ENCODE measurements at places on chromosomes 6 and 20.

- no peak for DNase-seq
These were observed 142.5 kb downstream of the KLHL32 start for GRCh38 chr6:97067045-97067444.

GRCh38 chr20:21136015-21136732 is 10.3 kb downstream of the KIZ start:
- DNase-seq: no peak

DNA sequence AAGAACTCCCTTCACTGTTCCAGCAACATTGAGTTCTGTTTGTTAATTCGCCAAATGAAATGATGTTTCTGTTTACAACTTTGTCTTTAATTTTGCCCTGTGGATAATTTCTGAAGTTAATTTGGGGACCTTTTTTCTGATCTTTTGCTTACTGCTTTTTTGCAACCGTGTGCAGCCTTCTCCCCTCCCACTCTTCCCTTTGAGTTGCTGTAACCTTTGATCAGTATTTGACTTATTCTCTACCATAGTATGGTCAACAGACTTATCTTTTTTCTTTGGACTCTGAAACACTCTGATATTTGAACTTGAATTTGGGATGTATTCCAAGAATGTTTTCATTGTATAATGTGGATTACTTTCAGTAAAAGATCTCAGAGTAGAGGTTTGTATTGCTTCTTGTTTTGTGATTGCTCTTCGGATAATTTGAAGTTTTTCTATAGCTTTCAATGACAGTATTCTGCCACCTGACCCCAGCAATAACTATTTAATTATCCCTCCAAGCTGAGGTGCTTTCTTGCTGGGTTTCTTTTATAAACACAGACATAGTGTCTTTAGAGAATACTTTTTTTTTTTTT is 46.2 kb downstream of the LRRN4 start:
- DNase-seq: no peak

DNA sequence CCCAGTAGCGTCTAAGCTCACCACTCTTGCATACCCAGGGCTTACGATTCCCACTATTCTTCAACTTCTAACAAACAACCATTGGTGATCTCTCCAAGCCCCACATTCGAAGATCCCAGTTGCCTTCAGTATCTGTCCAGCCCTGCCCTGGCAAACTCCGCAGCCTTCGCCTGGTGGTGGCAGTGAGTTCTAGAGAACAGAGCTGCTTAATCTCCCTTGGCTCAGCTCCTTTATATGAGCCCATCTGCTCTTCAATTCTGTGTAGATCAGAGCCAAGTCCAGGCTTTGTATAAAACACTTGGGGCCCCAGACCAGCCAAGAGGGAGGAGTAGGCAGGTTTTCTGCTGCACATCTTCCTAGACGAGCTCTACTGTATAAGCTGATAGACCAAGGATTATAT is 193.3 kb downstream of the PHACTR1 start:
- DNase-seq: no peak

GRCh38 chr6:28747631-28748157 is 176.1 kb downstream of the TRIM27 start:
- no peak for DNase-seq

- no peak for DNase-seq
These were observed 37.9 kb upstream of the BEND6 start for GRCh38 chr6:56916849-56917551.

DNA sequence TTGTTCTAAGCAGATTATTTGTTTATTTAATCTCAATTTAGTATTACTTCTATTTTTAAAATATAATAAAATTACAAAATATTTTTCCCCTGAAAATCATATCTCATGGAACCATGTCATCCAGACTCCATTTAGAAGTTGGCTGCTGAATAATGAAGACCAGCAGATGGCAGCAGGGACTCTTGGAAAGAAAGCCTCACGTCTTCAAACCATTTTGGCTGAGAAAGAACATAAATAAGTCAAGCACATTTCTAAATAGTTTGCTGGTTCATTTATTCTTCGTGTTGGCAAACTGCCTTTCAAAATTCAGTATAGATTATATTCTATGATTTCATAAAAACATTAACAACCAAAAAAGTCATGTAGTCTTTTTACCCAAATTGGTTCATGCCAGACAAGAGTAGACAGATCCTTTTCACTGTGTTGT is 71.7 kb downstream of the RCAN2 start:
- no peak for DNase-seq

DNA sequence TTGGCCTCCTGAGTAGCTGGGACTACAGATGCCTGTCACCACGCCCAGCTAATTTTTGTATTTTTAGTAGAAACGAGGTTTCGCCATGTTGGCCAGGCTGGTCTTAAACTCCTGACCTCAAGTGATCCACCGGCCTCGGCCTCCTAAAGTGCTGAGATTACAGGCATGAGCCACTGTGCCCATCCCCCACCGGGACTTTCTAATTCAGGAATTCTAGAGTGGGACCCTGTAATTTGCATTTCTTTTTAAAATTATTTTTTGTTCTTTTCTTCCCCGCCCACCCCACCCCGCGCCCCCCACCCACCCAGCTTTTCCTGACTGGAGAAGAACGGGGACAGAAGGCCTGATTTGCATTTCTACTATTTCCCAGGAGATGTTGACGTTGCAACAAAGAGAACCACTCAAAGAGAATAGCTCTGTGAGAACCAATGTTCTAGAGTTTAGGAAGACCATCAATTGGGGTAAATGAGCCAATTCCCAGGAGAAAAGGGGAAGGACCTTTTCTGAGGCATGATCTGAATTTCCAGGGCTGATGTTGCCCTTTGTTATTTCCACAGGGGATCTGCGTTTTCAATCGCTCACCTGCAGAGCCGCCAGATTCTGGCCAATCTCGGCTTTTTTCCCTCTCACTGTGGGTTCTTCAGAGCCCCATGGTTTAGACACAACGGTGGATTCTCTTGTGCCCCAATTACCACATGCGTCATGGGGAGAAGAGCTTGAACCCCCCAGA is 33.2 kb upstream of the TFAP2C start:
- DNase-seq: no peak

DNA sequence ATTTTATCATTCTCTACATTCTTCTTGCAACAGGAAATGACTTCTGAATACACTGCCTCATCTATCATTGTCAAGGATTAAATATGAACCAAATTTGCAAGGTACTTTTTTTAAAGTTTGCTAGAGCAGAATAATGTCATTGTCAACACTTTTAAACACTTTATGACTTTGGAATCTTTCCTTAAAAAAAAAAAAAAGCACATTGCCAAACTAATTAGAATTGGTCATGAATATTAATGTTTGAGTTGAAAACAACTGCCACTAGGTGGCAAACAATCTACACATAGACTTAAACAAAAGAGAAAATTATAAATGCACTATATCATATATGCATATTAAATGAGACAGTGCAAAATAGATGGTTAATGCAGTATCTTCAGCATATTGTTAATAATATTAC is 32.5 kb upstream of the TMEM244 start:
- DNase-seq: no peak

DNA sequence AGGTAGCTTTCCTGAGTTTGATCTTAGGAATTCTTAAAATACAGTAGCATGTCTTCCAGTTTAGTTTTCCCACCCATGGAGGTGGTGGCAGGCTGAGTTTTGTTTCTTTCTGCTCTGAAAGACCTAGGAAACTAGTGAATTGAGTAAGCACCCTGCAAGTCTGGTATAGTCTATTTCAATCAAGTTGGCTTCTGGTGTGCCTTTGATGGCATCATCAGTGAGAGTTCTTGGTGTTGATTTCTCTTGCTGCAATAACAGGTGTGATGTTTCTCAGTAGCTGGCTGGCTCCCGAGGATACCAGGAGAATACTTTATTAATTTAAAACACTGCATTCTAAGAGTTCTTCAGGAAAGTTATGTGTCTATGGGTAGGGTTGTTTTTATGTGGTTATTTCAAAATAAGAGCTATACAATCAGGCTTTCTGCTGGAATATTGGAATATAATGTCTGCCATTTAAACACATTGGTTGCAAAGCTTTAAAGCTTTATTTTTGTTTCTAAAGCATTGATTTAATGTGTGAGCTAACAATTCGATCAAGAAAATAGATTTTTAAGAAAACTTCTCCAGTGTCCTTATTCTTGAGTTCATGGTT is 19.0 kb downstream of the VAPB start:
- DNase-seq: no peak

DNA sequence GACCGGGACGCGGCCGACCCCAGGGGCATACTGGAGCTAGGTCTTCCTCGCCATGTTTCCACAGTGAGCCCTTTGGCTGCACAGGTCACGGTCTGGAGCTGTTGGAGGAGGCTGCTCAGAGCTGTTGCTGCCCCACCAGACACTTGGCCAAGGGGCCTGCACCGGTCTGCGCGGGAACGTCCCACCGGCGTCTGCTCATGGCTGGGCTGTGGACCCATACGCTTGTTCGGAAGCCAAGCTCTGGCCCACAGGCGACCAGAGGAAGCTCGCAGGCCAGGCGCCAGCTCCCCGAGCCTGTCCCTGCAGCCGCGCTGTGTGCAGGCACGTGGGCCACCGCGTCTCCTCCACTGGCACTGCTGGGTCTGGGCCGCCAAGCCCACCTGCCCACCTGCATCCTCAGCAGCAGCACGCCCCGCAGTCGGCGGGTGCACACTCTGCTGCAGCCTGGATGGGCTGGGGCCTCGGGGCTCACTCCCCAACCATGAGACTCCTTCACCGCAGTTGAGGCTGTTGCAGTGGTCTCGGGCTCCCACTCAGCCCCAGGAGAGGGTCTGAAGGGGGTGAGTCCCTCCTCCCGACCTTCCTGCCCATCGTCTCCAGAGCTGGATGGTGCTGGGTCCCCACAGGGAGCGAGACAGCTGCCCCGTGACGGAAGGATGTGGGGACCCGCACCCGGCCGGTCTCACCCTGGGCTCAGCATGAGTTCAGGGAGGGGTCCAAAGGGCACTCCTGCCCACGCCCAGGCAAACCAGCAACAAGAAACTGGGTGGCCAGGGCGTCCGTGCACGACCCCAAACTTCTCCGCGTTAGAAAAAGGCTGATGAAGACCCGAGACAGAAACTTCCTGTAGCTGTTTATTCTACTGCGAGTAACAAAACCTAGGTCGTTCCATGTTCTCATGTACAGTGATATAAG is 15.5 kb upstream of the TCFL5 start:
- DNase-seq: no peak

DNA sequence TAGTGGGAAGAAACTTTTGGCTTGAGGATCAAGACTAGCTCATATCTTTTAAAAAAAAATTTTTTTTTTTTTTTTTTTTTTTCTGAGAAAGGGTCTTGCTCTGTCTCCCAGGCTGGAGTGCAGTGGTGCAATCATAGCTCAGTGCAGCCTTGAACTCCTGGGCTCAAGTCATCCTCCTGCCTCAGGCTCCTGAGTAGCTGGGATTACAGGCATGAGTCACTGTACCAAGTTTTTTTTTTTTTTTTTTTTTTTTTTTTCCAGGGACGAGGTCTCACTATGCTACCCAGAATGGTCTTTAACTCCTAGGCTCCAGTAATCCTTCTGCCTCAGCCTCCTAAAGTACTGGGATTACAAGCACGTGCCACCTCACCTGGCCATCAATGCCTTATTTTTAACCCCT is 27.9 kb downstream of the GCLC start:
- DNase-seq: no peak

DNA sequence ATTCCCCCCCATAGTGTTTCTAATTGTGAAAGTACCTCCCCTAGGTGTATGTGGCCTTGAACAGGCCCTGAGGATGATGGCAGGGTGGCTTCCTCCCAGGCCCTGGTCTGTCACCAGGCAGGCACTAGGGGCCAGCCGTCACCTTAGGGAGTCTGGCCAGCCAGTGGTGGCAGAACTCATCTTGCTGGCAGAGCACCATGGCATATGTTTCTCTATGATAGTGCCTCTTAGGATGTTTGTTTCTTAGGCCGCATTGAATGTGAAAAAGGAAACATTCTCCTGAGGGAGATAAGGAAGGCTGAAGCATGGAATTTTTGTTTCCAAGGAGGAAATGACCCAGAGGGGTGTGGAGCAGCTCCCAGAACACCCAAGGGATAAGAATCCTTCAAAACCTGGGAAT is 45.2 kb upstream of the KLHL31 start:
- DNase-seq: no peak

GRCh38 chr6:43714311-43715055 is 26.9 kb upstream of the MRPS18A start:
- no peak for DNase-seq

GRCh38 chr20:13119583-13119982 is 101.5 kb upstream of the ISM1 start:
- peak; percentile 8 for DNase-seq

GRCh38 chr6:43934183-43934802 is 164.3 kb downstream of the VEGFA start:
- no peak for DNase-seq

DNA sequence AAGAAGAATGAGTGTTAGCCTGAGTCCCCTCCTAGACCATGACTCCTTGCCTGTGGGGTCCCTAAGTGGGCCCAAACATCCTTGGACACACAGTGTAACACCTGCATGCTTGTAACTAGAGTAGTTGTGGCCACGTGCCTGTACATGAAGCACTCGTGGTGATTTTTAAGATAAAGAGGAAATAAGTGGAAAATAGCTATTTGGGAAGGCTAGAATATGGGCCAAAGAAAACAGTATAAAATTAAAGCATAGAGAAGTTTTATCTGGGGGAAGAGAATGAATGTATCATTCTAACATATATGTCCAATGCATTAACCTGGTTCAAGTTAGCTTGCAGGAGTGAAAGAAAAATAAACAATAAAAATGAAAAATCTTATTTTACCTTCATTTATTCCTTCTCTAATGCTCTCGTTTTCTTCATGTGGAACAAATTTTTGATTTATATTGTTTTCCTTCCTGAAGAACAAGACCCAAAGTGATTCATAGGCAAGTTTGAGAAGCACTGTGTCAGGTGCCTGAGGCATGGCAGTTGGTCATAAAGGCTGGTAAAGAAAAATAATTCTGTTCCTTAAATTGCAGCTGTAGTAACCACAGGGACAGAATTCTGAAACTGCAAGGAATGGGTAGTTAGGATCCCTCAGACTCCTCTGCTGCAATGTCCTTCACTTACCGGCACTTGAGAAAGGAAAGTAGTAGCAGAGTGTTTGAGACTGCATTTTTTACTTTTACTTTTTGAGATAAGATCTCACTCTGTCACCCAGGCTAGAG is 8.5 kb upstream of the CST3 start:
- DNase-seq: no peak

DNA sequence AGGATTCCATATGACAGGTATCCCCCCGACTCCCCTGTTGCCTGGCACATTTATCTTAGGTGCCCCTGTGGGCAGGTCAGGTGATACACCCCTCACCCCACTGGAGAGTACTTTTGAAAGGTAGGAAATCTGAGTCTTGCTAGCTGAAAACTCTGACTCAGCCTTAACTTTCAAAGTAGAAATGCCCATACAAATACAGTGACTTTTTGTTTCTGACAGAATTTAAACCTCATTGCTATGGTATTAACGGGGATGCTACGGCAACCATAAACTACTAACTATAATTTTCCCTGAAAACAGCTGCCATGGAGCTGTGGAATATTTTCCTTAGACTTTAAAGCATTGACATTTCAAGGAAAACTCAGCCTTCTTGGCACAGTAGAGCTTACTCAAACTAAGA is 536.0 kb downstream of the RFPL4B start:
- DNase-seq: no peak

DNA sequence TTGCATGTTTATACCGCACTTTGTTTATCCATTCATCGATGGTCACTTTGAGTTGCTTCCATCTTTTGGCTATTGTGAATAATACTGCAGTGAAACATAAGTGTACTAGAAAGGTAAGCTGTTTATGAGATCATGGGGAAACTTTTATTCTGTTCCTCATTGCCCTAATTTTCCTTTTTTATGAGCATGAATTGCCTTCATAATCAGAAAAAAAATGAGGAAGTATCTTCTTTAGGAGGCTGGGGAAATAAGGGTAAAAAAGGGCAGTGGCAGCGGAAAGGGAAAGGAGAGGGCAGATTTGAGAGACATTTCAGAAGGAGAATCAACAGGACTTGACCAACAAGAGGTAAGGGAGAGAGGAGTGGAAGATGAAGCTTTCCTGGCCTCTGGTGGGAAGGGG is 14.3 kb upstream of the SERINC3 start:
- DNase-seq: no peak

All from T-helper 2 cell (primary cell).